ENCODE measurements at places on chromosomes 5 and 9.
A peak's percentile ranks its signal among the peaks of the same experiment; 100 is the strongest.

DNA sequence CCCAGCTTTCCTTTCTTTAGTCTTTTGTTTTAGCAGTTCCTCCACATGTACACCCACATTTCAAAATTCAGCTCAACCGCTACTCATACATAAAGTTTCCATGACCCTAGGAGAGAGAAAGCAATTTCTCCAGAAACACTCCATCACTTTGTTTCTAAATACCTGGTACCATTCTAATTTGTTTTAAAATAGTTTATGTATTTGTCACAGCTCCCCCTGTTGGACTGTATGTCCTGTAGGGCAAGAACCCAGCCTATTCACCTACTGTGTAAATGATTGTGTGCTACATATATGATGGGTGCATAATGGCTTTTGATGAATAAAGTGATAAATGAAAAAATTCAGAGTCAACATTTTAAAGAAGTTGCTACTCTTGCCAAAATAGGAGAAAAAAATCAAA, 139.1 kb downstream of the COX7C start:
- no peak for DNase-seq

- DNase-seq, result no peak
These were observed 78.6 kb downstream of the PDZD2 start for GRCh38 chr5:31717561-31717960.

GRCh38 chr5:67897980-67898379, 317.6 kb upstream of the PIK3R1 start:
- DNase-seq, result no peak

DNA sequence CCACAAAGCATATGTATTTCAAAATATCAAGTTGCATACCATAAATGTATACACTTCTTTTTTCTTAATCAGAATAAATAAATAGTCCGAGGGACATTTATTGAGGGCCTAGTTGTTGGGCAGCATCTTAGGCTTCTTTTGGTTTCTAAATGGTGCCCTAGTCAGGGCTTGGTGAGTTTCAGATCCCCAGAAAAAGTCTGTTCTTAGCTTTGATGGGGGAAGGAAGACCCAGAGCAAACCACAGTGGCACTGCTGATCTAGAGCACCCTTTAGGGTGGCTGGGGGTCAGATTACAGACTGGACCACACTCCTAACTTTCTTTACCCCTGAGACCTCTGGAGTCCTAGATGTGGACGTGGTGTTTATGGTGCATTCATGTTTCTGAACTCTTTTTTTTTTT, 97.8 kb downstream of the C9orf152 start:
- DNase-seq, result no peak

DNA sequence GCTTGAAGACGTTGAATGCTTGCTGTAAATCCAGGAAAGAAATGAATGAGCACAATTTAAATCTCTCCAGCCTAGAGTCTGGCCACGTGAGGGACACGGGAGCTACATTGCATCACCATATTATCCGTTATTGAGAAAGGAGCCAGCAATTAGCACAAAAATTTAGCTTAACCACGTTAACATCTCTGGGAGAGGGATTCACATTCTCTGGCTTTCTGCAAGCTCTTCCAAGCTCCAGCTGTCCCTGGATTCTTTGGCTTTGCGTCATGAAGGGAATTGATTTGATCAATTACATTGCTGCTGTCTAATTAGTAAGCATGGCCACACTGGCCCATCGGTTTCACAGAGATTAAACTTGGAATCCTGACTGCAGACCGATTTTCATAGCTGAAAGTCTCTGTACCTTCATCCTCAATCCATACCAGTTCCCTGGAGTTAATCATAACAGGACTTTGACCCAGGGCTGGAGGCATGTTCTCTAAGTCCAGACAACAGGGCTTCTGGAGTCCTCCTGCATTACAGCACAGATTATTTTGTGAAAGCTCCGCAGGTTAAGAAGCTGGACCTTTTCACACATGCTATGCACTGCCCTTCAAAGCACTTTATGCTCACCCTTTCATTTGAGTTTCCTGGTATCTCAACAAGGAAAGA, 31.6 kb downstream of the ADRA1B start:
- peak; percentile 63 for DNase-seq

GRCh38 chr5:68122439-68123328, 92.9 kb upstream of the PIK3R1 start:
- no peak for DNase-seq

DNA sequence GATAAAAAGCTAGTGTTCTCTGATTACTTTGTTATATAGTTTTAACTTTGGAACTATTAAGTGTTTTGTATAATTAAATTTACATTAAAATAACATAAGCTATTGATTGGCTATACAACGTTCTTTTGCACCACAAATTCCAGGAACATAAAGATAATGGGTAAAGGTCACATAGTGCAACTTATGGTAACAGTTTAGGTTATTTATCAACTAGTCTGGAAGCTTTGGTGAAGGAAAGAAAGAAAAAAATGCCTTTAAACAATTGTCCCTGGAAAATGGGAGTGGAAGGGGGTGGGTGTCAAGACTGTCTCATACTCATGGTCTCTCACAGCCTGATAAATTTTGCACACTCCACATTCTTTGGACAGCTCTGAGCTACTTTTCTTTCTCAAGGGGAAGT, 17.1 kb upstream of the SPARC start:
- no peak for DNase-seq

GRCh38 chr9:100441911-100442361, 15.0 kb downstream of the MSANTD3 start:
- DNase-seq, result no peak

GRCh38 chr9:109027176-109027575, 13.9 kb upstream of the CTNNAL1 start:
- DNase-seq, result peak; percentile 16

DNA sequence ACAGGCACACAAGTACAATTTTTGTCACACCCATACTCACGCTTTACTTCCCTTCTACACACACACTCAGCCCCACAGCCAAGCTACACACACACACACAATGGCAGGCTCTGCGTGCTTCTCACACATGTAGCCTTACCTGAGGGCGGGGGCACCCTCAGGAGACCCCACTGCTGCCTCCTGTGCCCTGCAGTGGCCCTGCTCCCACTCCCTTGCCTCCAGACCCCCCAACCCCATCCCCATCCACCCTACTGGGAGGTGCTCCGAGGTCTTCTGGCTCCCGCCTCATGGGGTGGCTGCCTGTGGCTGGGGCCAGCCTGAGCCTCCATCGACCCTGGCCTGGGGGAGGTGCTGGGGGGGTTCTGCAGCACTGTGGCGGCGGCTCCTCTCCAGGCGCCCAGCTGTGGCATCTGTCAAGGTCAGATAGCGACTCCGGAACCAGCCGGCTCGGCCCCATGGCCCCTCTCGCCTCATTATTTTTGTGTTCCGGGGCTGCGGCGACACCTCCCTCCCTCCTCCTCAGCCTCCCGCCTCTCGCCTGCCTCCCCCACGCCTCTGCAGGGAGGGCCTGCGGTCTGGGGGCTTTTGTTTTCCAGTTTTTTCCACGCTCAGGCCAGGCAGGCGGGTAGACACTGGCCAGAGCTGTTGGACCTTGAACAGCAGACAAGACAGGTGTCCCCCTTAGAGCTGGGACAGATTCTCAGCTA, 21.7 kb downstream of the CXXC5 start:
- DNase-seq, result no peak

- DNase-seq, result no peak
These were observed 29.6 kb downstream of the RNF145 start for GRCh38 chr5:159179529-159180305.

GRCh38 chr5:136732751-136733150, 367.4 kb upstream of the TRPC7 start:
- no peak for DNase-seq

DNA sequence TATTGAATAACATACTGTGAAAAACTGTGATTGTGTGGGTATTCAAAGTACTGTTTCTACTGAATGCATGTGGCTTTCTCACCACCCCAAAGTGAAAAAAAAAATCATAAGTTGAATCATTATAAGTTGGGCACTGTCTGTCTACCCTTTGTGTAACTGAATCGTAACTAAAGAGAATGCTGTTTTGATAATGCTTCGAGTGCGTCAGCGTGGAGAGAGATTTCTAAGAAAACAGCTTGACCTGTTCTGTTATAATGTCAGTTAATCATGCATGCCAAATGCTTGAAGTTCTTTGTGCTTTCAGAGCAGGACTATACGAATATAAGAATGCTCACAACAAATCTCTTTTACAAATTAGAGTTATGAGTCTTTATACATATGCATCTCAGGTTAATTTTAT, 148.8 kb upstream of the SGCD start:
- no peak for DNase-seq

- DNase-seq, result no peak
These were observed 61.1 kb downstream of the TMEM161B start for GRCh38 chr5:88207575-88207974.

DNA sequence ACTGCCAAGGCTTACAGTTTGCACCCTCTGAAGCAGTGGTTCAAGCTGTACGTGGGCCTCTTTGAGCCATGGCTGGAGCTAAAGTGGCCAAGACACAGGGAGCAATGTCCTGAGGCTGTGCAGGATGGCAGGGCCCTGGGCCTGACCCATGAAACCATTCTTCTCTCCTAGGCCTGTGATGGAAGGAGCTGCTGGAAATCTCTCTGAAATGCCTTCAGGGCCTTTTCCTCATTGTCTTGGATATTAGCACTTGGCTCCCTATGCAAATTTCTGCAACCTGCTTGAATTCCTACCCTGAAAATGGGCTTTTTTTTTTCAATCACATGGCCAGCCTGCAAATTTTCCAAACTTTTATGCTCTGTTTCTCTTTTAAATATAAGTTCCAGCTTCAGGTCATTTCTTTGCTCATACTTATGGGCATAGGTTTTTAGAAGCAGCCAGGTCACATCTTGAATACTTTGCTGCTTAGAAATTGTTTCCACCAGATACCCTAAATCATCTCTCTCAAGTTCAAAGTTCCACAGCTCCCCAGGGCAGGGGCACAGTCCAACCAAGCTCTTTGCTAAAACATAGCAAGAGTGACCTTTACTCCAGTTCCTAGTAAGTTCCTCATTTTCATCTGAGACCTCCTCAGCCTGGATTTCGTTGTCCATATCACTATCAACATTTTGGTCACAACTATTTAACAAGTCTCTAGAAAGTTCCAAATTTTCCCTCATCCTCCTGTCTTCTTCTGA, 138.3 kb downstream of the OSTF1 start:
- DNase-seq, result no peak
